ENCODE measurements at places on chromosomes 5 and 9.
A peak's percentile ranks its signal among the peaks of the same experiment; 100 is the strongest.

- DNase-seq = no peak
Observed at GRCh38 chr5:132543472-132544201, at the start of gene IL5. TSS of gene IL5 (minus strand) at chr5:132543522. CDS start at chr5:132543478, 44 bp downstream.

DNA sequence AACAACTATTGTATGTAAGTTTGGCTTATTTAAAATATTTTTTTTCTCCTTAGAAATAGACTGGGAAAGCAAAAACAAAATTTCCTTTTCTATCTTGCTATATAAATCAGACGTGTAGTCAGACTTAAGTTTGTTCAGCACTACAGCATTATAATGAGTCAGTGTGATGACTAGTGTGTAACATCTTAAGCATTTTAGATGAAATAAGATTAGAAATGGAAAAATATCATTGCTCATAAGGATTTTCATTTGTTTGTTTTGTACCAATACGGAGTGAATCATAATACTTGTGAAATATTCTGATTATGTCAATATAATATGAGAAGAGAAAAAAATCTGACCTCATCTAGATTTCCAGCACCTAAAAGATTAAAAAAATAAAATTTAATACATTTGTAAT, 64.7 kb upstream of the RICTOR start:
- no peak for DNase-seq

GRCh38 chr5:17434982-17435381, 63.0 kb upstream of the TAF11L2 start:
- no peak for DNase-seq

DNA sequence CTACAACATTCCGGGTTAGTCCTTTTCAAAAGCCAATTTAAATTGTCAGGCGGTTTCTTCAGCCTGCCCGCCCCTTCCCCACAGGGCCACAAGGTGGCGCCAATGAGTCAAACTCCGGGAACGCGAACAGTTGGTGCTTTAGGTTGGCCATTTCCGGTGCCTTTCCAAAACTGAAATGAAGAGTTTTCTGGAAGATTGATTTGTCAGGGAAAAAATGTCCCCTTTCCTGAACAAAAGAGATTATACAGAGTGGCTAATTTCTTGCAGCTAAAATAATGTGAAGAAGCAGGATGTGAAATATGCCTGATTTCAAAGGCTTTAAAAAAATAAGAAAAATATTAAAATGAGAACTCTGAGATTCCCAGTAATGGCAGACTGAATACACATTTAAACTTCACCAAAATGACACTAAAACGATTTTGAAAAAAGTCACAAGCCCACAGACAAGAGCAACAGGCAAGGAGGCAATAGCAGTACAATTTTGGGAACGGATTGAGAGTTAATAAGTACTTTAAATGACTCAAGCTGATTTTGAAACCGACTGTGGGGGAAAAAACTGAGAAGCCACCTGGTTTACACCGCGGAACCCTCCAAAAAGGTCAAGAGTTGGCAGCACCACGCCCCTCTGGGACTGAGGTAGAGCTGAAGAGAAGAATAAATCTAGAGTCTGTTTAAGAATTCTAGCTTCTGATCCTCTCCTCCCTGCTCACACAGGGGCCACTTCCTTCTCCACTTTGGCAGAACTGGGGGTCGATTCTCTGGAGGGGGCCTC, 45.7 kb downstream of the SLC46A2 start:
- DNase-seq = peak; percentile 56

GRCh38 chr9:23686257-23686656, 139.8 kb downstream of the ELAVL2 start:
- DNase-seq = no peak

DNA sequence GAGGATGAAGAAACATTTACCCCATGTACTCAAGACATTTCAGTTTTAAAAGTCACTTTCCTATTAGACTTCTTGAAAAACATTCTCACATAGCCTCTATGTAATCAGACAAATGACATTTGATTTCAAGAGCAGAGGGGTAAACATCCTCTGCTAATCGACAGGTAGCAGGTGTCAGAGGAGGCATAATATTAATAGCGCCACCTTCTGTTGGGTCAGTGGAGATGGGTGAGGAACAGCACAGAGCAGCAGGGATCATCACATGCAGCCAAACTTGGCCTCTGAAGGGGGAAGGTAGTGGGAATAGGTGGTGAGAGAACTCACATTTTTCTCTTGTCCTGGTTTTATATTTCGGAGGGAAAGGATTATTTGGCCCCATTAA, 3.3 kb upstream of the LSM11 start:
- DNase-seq = no peak

DNA sequence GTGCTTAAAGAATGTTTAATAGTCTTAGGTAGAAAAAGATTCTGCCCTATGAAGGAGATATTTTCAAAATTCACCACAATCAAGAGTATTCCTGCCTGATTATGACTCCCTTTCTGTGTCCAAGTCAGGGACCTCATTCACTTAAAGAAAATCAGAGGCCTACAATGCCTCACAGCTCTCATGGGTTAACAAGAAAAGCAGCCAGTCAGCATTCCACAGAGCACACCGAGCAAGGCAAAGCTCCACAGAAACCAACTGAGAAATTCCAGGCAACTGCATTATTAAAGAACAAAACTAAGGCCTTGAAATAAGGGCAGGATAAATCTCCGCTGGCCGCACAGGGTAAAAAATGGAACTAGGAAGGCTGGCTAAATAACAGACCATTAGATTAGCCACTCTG, 161.1 kb downstream of the TARS1 start:
- DNase-seq = no peak

DNA sequence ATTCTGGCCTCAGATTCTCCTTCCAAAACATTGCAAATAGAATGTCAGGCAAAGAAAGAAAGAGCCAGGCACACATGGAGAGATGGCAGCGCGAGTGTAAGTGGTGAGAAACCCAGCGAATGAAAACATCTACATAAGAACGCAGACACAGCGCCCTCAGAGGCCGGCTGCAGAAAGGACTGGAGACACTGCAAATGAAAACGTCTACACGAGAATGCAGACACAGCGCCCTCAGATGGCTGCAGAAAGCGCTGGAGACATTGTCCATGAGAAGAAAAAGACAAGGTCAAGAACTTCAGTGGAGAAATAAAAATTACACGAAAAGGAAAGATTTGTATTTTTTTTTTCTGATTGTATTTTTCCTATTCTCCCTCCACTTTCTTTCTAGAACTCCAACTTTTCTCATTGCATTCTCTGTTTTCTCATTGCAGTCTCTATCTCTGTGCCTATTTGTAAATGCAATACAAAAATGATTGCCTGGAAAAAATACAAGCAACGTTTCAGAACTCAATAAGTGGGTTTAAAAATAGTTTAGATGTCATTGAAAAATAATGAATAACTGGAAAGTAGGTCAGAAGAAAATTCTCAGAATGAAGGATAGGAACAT, 117.9 kb upstream of the LPCAT1 start:
- DNase-seq = peak; percentile 48

DNA sequence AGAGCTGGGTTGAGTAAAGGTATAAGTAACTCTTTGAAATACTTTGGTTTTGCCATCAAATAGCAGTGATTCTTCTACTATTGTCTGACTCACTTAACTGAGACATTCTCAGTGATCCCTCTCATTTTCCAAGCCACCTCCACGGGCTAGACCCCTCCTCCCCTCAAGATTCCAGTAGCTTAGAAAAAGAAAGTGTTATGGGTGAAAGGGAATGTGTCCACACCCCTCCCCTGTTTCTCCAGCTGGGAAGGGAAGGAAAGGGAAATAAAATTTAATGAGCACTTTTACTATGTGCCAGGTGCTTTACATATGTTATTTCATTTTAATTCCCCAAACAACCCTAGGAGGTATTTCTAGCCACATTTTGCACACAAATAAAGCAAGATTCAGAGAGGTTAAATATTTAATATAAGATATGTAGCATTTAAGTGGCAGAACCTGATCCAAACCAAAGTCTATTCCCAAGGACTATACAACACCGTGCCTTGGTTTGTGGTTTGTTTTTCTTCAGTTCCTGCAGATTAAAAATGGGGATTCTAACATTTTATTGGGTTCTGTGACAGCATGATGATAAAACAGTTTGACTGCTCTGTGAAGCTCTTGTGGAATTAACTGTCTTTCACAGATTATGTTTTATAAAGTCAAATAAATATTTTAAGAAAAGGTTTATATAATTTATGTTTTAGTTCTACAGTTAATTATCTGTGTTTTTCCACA, 135.9 kb downstream of the ZSWIM6 start:
- no peak for DNase-seq

DNA sequence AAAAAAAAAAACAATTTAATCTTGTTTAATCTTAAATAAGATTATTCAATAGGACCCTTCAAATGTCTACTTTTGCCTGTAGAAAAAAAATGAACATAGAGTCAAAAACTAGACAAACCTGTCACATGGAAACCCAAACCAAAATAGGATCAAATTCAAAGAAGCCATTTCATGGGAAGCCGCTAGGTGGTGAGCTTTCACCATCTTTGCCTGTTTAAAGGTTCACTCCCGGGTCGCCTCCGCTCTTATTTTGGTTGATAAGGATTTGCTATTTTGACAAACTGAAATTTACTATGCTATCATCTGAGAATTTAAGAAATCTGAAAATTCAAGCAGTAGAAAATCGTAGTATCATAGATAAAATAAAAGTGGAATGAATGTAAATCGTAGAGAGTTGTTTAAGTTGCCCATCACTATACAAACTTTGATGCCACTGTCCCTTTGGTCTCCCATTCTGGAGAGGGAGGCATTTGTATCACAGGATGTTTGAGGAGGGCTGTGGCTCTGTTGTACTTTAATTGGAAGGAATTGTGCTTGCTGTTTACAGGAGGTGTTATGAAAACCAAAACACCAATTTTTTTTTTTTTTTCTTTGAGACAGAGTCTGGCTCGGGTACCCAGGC, 43.5 kb upstream of the DNAH5 start:
- DNase-seq = peak; percentile 33

- DNase-seq = no peak
Observed at GRCh38 chr9:92151691-92152393, 36.6 kb upstream of the SPTLC1 start.

GRCh38 chr5:116237917-116238500, 153.2 kb downstream of the COMMD10 start:
- no peak for DNase-seq

GRCh38 chr9:128987805-128988204, 40.3 kb downstream of the NUP188 start:
- no peak for DNase-seq

- no peak for DNase-seq
Observed at GRCh38 chr9:78297672-78297961, 692 bp downstream of the PSAT1 start.

DNA sequence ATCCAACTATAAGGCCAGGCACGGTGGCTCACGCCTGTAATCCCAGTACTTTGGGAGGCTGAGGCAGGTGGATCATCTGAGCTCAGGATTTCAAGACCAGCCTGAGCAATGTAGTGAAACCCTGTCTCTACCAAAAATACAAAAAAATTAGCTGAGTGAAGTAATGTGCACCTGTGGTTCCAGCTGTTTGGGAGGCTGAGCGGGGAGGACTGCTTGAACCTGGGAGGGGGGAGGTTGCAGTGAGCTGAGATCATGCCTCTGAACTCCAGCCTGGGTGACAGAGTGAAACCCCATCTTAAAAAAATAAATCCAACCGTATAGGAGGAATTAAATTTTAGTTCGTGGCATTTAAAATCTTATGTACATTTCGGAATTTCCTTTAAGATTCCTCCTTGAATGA, 123.4 kb downstream of the CDC42SE2 start:
- no peak for DNase-seq

DNA sequence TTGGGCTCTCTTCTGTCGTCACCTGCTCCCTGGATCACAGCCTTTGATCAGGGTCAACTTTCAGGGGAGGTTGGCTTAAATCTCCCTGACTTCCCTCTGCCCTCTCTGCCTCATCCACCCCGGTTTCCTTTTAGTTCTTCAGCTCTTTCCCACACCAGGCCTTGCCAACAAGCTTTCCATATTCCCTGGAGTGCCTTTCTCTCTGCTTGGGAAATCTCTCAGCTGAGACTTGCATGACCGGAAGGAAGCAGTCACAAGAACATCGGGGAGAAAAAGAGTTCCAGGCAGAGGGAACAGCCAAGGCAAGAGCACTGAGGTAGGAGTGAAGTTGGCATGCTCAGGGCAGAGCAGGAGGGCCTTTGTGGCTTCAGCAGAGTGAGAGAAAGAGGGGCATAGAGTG, 88.4 kb upstream of the HSPA9 start:
- no peak for DNase-seq

DNA sequence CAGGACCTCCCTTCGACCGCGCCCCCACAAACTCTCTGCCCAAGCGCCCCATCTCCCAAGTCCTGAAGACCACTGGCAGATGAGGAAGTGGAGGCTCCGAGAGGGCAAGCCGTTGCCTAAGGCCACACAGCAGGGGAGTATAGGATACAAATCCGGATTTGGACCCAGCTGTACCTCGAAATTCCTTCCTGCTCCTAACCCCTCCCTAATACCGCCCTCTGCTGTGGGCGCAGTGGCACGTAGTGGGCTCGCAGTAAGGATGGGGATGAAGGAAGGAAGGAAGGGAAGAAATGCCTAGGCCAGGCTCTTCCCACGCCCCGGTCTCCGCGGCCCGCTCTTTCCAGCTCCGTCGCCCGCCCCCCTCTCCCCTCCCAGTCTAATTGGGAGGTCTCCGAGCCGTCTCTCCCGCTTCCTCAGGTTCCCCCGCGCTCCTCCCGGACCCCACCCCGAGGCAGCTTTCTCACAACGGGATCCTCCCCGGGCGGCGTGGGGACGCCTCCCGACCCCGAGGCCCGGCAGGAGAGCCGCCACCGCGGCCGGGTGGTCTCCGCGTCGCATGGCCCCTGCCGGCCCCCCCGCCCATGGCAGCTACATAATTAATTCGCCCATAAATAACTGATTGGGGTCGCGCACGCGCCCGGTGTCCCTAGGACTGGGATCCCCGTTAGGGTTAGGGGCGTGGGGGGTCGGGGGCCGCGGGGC, 138.9 kb downstream of the C9orf50 start:
- DNase-seq = no peak

DNA sequence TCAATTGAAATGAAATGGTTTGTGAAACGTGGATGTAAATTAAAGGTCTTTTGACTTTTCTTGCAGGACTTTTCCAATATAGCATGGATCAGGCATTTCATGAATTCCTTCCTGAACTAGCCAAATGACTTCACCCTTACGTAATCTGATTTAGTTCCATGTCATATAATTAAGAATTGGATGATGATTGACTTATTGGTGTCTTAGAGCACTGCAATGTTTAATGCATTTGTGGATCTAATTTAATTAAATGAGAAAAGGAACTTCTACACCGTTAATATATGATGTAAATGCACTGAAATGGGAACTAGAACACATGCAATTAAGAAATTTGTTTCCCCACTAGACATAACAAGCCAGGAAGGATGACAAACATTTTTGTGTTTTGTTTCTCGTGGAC, 228.8 kb downstream of the FBXL7 start:
- no peak for DNase-seq

DNA sequence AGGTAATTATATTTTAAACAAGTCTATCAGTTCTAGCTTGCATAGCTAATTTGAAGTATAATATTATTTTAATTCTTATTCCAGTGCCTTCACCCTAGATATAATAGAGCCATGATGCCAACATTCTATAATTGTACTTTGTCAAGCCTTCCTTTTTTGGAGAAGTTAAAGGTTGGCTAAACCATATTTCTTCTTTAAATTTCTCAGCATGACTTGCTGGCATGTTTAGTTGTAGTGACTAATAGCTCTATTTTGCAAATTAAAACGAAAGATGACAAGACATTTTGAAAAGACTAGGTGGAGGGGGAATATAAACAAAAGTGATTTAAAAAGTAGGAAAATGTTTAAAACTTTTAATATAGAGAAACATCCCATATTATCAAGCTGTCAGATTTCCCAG, 400.7 kb downstream of the PSAT1 start:
- no peak for DNase-seq

- DNase-seq = no peak
Observed at GRCh38 chr5:106523852-106524251, 1146.9 kb downstream of the EFNA5 start.
